ENCODE measurements at places on chromosomes 11 and 22.

- DNase-seq: no peak
These were observed 638 bp downstream of the SAAL1 start for GRCh38 chr11:18105086-18105801.

GRCh38 chr22:37100589-37101127 is 8.9 kb downstream of the TMPRSS6 start:
- DNase-seq: no peak

GRCh38 chr11:36155124-36155561 is 134.1 kb downstream of the COMMD9 start:
- no peak for DNase-seq

- no peak for DNase-seq
These were observed 717.6 kb upstream of the ANO5 start for GRCh38 chr11:21475276-21475675.

DNA sequence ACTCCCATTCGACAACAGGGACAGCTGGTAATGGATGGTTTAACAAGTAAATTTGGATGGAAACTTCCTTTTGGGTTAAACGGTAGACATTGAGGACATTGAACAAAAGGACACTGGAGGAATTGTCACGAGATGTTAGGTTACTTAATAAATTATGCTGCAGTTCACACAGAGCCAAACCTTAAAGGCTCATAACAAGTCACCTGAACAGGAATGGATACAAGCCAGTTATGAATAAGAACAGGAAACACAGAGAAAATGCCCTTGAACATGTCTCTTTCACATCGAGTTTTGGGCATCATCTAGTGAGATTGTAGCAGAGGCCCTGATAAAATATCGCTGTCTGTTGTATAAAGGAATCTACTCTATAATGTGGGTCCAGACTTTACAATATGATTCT is 65.6 kb downstream of the CD44 start:
- no peak for DNase-seq

GRCh38 chr22:30943368-30943767 is 25.2 kb downstream of the MORC2 start:
- DNase-seq: no peak

DNA sequence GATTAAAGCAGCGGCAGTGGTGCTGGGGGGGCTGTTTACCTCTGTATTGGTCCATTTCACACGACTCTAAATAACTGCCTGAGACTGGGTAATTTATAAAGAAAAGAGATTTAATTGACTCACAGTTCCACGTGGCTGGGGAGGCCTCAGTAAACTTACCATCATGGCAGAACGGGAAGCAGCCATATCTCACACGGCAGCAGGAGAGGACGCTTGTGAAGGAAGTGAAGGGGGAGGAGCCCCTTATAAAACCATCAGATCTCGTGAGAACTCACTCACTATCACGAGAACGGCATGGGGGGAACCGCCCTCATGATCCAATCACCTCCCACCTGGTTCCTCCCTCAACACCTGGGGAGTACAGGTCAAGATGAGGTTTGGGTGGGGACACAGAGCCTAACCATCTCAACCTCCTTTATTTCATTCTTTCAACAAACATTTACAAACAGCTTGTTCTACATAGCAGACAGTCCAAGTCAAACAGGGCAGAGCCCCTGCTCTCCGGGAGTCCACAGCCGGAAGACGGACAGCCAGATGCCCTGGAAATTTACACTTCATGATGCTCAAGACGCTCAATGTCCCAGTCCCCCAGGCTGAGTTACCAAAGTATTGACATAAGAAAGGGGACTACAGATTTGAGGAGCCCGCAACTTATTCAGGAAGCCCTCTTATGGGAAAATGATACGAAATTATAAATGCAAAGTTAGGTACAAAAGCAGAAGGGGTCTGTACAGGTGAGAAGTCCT is 26.3 kb upstream of the HMGXB4 start:
- no peak for DNase-seq

DNA sequence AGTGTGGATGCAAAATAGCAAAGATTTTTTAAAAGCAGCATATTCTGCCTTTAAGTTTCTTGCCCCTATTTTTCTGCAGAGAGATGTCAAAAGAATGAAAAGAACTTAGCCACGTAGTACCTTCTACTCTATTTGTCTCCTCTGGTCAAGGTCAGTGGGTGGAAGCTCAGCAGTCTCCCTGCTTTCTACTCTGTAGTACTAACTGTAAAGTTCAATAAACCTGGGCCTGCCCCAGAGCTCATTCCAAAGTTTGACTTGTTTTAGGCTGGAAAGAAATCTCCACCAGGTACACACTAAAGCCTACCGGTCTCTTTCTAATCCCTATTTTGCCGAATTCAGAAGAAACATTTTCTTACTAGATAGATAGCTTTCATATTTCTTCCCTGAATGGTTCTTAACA is 247.9 kb upstream of the ARHGAP20 start:
- no peak for DNase-seq

GRCh38 chr22:30169002-30169401 is 77.6 kb downstream of the LIF start:
- DNase-seq: no peak

DNA sequence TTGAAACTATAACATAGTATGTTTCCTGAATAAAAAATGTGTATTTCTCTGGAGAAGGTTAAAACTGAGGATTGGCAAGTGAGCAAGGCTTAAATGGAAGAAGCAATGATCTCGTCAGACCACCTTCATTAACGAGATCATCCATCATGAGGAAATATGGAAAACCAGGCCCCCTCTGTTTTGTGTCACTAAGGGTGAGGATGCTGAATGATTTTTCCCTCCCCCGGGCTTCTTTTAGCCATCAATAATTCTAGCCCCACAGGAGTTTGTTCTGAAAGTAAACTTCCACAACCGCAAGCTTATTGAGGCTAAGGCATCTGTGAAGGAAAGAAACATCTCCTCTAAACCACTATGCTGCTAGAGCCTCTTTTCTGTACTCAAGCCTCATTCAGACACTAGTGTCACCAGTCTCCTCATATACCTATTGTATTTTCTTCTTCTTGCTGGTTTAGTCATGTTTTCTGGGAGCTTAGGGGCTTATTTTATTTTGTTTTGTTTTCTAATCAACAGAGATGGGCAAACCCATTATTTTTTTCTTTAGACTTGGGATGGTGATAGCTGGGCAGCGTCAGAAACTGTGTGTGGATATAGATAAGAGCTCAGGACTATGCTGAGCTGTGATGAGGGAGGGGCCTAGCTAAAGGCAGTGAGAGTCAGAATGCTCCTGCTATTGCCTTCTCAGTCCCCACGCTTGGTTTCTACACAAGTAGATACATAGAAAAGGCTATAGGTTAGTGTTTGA is 5.8 kb upstream of the HBE1 start:
- DNase-seq: no peak

DNA sequence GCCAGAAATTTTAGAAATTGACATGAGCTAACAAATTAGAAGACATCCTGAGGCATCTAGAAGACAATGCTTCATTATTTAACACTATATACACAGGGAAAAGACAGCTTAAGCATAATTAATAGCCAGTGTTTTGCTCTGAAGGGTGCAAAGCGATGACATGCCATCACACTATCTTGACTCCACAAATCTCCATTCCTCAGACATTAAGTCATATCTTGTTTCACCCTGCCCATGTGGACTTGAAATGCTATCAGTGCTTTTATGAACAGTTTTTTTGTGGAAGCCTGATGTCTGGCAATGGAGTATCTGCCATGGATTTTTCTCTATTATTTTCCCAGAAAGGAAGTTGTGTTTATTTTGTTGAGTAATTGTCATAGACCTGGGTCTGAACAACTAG is 2.3 kb downstream of the CARD18 start:
- DNase-seq: no peak

GRCh38 chr11:133945087-133945974 is 11.4 kb downstream of the IGSF9B start:
- DNase-seq: peak; percentile 67

- DNase-seq: no peak
These were observed 69.2 kb downstream of the SCUBE1 start for GRCh38 chr22:43273902-43274484.
